ENCODE measurements at places on chromosomes 4 and X.

DNA sequence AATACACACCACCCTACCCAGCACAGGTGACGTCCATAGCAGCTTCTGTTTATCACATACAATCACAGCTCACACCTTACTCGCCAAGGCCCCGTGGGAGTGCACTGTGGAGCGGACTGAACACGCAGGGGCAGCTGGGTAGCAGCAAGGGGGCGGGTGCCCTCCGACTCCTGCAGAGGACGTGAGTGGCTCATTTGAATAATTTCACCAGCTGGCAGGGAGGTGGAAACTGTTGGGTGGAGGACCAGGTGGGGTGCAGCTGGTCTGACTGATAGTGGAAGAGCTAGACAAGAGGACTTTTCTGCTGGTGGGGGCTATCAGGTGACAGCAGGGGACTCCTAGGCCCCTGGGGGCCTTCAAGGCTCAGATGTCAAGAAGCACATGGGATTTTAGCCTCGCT is 16.3 kb downstream of the MAN2B2 start:
- DNase-seq = no peak

DNA sequence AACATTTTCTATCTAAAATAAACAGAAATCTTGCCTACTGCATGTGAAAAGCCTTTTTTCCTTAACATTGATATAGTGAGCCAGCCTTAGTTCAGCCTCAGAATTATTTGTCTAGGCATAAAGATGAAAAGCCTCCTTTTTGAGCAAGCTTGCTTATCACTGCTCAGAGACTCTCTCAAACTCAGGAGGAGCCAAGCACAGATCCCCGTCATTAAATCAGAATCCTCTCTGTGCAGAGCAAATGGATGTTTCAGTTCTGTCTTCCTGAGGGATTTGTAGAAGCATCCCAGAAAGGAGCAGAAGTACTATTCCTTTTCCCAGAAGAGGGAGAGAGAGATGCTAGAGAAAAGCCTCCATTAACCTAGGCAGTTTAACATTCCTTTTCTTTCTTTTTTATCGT is 186.9 kb upstream of the LNX1 start:
- no peak for DNase-seq

- DNase-seq = no peak
These were observed 106.7 kb downstream of the WWC2 start for GRCh38 chr4:183205709-183206108.

GRCh38 chr4:158208963-158209640 is 1.2 kb upstream of the TMEM144 start:
- no peak for DNase-seq

DNA sequence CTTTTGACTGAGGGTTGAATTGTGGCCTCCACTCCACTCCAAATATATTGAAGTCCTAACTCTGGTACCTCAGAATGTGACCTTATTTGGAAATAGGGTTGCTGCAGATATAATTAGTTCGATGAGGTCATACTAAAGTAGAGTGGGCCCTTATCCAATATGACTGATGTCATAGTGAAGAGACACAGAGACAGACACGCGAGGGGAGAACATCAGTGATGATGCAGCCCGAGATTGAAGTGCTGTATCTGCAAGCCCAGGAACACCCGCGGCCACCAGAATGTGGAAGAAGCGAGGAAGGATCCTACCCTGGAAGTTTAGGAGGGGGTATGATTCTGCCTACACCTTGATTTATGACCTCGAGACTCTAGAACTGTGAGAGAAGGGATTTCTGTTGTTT is 279.0 kb downstream of the ANKRD50 start:
- no peak for DNase-seq

GRCh38 chr4:40251366-40251765 is 54.5 kb downstream of the RHOH start:
- DNase-seq = no peak
